ENCODE measurements at places on chromosomes 2 and 18.

DNA sequence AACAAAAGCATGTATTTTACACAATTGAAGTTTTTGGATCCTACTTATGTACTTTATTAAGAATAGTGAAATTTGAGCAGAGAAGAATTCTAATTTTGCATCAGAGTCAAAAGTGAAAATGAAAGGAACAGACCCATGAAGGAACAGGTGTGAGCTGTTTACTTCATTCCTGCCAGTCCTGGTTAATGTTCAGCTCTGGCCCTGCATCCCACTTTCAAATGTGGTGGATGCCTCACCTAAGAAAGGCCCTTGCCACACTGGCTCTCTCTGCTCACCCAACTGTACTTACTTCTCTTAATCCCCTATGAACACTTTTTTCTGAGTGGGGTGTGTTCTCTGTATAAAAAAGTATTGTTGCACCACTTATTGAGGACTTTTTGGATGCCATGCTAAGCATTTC lies 22.2 kb downstream of the FAM110C start:
- no peak for DNase-seq

GRCh38 chr2:195021711-195022507 lies 635.1 kb upstream of the SLC39A10 start:
- no peak for DNase-seq

DNA sequence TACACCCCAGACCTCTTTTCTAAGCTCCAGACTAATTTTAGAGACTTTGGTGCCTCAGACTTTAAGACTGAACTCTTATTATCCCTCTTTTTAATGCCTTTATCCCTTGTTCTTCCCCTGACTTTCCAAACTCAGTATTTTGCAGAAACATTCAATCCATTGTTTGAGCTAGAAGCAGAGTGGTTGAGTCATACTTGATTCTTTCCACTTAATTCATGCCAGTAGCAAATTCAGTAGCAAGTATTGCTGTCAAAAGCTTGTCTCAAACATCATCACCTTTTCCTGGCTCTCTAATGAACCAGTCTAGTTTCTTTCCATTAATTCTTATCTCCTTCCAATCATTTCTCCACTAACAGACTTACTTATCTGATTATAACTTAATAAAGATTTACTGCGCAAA lies 699.7 kb upstream of the ZNF804A start:
- no peak for DNase-seq

GRCh38 chr2:222576171-222577081 lies 79.5 kb downstream of the FARSB start:
- no peak for DNase-seq

- DNase-seq: no peak
Observed at GRCh38 chr2:100674666-100675065, 111.9 kb downstream of the PDCL3 start.

DNA sequence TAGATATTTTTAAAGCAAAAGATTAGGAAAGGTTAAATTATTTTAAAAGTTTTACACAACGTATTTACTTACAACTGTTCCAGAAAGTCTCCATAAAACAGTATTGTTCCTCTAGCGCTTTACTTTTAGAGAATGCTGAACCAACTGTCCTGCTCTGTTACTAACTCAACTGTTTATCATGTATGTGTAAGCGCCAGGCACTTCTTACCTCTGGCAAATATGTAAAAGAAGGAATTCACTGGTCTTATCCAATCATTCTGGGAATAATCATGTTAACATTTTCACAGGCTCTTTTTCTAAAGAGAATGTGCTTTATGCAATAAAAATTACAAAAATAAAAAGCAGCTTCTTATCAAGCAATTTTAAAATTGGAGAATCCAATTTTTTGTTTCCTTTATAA lies 68.0 kb downstream of the COBLL1 start:
- DNase-seq: no peak

DNA sequence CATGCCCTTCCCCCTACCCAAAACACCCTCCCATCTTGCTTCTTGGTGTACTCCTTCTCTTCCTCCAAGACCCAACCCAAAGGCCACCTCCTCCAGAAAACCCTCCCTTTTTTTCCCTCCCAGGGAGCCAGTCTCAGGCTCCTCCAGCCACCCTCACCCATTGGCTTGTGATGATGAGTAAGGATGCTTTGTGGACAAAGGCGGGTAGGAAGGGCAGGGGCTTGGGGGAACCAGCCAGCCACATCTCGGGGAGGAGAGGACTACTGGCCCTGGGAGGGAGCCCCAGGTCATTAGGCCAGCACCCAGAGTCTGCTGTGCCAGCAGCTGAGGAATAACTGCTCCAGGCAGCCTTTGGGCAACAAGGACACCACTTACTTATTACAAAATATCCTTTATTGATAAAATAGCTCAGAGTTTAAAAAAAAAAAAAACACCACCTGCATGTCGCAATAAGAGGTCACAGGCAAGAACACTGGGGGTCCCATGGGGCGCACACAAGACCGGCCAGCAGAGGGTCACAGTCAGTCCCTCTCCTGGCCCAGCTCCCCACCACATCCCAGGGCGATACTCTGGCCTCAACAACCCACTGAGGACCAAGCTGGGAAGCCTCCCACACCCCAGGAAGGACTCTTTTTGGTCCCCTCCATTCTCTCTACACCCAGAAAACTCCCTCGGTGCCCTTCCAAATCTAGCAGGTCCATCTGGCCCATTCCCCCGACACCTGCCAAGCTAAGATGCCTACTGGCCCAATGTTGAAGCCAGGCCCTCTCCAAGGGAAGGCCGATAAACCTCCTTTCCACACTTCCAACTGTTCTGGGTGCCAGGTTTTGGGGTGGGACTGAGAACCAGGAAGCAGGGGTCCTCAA lies 3.6 kb downstream of the ADRA2B start:
- DNase-seq: no peak

DNA sequence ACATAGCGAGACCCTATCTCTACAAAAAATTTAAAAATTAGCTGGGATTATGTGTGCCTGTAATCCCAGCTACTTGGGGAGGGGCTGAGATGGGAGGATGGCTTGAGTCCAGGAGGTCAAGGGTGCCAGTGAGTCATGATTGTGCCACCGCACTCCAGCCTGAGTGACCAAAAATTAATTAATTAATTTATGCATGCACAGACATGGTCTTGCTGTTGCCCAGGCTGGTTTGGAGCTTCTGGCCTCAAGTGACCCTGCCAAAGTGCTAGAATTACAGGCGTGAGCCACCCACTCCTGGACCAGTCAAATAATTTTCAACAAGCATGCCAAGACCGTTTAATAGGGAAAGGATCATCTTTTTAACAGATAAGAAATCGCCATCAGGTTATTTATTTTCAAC lies 57.7 kb upstream of the TFCP2L1 start:
- DNase-seq: no peak

GRCh38 chr2:127631541-127631996 lies 14.4 kb upstream of the GPR17 start:
- DNase-seq: no peak

DNA sequence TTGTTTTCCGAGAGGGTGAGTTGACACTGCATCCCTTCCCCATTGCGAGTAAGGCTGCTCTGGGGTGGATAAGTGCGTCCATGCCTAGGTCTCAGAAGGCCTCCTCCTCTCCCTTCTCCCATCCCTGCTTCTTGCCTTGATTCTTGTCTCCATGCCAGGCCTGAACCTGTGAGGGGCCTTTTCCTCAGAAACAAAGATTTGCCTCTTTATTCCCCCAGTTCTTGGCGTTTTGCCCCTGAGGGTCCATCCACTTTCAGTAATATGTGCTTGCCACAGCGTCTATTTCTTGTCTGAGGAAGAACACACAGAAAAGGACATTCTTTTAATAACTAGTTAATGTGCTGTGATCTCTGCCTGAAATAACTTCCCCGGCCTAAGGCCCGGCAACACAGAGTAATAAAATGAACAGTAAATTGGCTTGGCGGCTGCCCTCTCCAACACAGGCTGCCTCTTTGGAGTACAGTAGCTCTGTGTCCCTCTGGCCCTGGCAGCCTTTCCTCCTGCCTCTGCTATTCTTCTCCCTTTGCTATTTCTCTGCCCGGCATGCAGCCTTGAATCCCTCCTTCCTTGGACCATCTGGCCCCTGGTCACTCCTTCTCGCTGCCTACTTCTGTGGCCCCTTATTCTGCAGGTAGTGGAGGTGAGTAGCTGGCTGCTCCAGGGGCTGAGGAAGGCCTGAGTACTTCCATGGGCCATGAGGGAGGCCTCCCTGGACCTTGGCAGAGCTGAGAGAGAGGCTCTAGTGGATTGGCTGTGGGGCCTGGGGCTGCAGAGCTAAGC lies 4.4 kb downstream of the EHD3 start:
- DNase-seq: no peak

DNA sequence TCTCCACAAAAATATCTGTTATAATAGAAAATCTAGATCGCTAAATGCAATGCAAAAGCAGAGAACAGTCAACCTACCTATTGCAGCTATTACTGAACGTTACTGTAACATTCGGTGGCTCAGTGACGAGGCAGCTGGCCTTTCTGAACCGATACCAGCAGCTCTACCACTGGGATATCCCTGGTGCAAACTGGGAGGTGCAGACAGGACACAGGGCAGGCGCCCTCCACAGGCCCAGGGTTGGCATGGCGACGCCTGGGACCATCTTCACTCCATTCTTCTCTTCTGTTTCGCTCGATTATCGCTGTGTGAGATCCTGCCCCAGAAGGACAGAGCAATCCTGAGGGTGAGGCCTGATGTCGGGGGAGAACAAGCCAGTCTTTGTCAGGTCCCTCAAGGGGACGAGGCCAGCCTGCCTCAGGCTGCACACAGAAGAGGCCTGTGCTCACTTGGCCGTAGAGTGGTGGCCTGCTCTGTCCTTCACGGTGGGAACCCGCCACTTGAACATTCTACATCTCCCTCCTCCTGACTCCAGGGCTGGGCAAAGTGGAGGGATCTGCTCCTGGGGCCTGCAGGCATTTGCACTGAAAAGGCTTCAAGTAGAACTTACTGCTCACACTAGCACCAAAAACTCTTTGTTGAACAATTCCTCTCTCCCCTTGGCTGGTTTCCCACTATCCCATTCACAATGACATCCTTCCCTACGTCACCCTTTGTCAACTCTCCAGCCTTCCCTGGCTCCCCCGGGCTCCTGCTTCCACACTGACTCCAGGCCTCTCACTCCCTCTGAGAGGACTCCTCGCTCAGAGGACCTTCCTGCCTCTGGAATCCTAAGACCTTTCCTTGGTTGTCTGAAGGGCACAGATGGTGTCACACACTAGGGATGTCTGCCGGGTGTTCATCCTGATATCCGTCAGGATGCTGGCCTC lies 49.7 kb downstream of the CYRIA start:
- no peak for DNase-seq

DNA sequence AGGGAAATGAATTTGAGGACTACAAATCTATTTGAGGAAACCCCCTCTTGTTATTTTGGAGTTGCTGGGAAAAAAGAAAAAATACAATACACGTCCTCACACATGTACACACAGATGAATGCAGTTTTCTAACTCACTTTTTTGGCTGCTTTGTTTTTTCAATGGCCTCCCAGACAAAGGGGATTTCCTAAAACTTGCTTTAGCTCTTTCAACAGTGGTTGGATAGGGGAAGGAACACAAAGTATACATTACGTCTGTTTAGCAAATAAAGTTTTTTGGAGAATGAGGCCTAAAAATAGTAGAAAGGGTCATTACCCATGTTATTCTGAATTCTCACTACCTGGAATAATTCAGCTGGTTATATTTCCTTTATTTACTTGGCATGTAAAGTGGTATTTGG lies 125.3 kb upstream of the ITGB6 start:
- no peak for DNase-seq

GRCh38 chr2:120815292-120815691 lies 79.6 kb downstream of the GLI2 start:
- no peak for DNase-seq

GRCh38 chr18:48815581-48816324 lies 135.0 kb downstream of the SMAD7 start:
- DNase-seq: no peak

All from stimulated activated naive CD4-positive, alpha-beta T cell (primary cell).